Inflammatory macrophage treated with lipopolysaccharide for 4 hours (primary cell): ENCODE measurements at places on chromosomes 12 and 14.

DNA sequence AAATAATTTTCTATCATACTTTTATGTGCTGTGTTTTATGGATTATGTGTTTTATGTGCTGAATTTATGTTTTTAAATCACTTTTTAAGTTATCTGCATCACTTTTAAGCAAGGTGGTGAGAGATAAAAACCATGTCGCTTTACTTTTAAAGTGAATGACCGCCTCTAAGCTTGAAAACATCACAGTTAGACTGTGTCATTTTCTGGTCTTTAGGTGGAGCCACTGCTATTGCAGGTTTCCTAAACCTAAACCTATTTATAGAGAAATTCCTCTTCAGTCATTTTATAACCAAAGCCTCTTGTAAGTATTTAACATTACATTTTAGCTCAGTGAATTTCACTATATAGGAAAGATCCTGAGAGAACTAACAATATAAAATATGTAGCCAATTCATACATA, 21.0 kb upstream of the MDM2 start:
- peak; percentile 51 for DNase-seq

DNA sequence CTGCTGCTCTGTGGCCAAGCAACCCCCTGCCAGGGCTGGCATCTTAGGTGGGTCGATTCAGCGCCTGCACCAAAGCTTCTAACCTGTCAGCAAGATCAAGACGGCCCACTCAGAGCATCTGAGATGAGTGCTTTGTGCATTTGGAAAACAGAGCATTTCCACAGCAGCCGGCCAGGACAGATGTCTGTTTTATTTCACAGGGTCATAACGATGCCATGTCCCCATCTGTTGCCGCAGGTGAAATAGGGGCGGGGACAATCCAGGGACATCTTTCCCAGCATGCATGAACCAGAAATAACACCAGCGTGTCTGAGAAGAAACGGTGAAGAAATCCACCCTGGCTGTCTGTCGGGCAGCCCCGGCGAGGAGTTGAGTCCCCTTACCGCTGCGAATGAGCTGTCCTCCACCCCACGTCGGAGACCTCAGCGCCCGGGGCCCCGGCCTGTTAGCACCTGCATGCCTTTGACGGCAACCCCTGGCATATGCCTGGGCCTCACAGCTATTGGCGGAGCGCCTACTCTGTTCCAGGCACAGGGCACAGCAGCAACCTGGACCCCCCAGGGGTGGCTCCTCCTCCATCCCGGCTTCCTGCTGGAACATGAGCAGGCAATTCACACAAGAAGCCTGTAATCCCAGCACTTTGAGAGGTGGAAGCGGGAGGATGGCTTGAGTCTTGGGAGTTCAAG, 30.6 kb upstream of the ULK1 start:
- DNase-seq = no peak

GRCh38 chr14:101239065-101239464, 322.2 kb upstream of the DIO3 start:
- DNase-seq = no peak

GRCh38 chr12:3651585-3652424, 101.1 kb downstream of the CRACR2A start:
- DNase-seq = no peak

GRCh38 chr12:105562199-105562971, 231.9 kb downstream of the C12orf75 start:
- no peak for DNase-seq

GRCh38 chr14:72000907-72001306, 68.7 kb downstream of the RGS6 start:
- no peak for DNase-seq

DNA sequence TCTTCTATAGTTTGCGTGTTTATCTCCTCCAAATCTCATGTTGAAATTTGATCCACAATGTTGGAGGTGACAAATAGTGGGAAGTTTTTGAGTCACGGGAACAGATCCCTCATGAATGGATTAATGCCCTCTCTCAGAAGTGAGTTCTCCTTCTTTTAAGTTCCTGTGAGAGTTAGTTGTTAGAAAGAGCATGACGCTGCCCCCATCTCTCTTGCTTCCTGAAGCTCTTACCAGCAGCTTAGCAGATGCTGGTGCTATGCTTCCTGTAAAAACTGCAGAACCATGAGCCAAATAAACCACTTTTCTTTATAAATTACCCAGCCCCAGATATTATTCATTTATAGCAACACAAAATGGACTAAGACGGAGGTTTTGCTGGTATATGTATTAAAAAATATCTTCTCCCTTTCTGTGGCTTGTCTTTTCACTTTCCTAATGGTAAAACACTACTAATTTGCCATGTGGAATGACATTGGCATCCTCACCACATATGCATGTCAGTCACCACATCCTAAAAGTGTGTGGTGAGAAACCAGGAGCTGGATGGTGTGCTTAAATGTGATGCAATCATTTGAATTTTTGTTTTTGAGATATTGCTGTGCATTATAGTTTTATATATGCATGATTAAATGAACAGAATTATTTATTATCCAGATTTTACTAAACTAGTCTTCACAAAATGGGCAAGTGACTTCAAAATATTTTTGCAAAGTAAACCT, 449.3 kb downstream of the ADAMTS20 start:
- no peak for DNase-seq

GRCh38 chr14:71594821-71595220, 337.4 kb upstream of the RGS6 start:
- no peak for DNase-seq

- DNase-seq = no peak
Measured at GRCh38 chr14:32259368-32260013, 56.4 kb upstream of the RNU6-8 start.

GRCh38 chr12:21800011-21800410, 25.5 kb upstream of the KCNJ8 start:
- DNase-seq = no peak

DNA sequence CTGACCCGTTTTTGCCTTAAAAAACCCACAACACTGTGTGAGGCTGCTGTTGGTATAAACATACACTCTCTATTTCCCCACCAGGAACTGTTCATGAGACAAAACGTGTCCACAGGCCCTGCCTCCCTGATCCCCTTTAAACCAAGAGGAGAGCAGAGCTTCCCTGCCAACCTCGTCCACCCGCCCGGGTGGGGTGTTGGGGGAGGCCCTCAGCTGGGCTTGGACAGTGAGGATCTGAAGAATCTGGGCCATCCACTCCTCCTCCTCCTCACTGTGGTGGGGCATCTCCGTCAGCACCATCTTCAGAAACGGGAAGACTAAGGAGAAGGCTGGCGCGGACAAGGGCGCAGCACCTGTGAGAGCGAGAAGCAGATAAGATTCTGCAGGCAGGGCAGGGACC, 36.8 kb downstream of the GCN1 start:
- no peak for DNase-seq

- no peak for DNase-seq
Measured at GRCh38 chr12:94571556-94571955, 78.8 kb downstream of the TMCC3 start.
